SW480 (cell line): ENCODE measurements at places on chromosomes 2 and 18.

DNA sequence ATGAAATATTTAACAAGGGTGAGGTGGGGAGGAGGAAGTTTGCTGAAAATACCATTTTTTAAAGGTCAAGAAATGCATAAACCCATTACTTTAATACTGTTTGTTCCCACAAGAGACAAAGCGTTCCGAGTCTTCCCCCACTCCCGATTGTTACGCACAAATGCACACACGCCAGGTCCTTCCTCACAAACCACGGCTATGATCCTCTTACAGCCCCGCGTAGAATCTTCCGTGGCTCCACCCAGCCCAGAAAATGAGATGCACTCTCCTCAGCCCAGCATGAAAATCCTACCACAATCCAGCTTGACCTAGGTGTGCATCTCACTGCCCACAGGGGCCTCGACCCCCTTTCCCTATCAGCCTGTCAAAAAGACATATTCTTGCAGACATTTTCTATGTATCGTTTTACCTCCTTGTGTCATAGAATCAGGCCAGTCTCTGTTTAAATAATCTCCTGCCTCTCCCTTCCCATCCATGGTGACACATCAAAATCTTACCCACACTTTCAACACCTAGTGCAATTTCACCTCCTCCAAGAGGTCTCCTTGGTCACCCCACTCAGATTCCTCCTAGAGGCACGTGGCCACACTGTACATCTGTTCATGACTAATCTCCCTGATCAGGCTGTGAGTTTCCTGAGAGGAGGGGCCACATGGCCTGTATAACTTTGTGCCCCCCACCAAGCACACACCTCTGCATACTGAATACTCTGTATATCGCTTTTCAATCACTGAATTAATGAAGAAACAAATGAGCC, 491.0 kb upstream of the KLHL29 start:
- DNase-seq = no peak

DNA sequence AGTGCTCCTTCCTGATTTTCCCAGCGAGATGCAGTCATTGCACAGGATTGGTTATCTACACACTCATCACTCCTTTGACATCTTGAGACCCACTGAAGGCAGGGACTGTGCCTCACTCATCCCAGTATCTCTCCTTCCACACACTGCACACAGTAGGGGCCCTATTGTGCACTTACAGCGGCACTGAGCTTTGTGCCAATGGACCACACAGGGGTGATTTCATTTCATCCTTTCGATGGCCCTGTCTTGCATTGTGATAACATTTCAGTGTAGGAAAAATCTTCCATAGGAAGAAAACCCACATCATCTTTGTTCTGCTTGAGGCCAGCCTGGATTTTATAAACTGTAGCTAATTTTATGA, 11.0 kb upstream of the LRRFIP1 start:
- no peak for DNase-seq

DNA sequence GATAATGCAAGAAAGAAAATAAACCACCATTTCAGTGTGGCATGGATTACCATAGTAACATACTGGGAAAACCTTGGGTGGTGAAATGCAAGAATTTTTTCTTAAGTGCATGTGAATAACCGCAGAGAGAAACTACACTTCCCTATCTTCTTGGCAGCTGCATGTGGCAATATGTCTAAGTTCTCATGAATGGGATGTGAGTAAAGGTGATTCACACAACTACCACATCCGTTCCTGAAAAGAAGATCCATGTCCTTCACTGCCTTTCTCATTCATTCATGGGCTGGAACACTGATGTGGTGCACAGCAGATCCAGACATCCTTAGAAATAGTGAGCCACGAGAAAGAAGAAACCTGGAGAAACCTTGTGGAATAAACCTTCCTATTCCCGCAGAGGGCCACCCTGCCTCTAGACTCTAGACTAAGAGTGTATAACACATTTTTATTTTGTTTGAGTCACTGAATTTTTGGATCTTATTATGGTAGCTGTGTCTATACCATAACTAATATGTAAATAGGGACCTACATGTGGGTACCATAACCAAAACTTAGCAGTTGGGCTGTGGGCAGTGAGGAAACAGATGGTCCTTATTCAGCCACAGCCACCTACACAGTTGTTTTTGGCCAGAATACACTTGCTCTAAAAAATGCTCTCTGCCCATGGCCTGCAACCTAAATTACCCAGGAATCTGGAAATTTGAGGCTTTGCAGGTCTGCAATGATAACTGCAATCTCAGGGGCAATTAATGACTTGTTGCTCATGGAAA, 573.3 kb downstream of the LRP1B start:
- no peak for DNase-seq

GRCh38 chr2:195683174-195683573, 26.1 kb downstream of the SLC39A10 start:
- no peak for DNase-seq

GRCh38 chr2:241863536-241863954, 4.9 kb upstream of the PDCD1 start:
- no peak for DNase-seq

DNA sequence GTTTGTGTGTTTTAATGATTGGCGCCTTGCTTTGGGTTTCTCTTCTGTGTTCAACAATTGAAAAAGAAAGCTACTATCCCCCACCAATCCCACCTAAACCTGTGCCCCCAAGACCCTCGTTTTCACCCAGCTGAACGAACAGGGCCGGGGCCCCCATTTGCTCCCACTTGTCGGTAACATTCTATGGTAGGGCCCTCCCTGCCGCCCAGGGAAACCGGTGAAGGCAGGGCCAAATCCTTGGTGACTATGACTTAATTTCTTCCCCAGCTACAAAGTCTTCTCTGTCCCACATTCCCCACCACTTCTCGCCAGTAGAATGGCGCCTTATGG, 598 bp upstream of the SNRNP200 start:
- no peak for DNase-seq

DNA sequence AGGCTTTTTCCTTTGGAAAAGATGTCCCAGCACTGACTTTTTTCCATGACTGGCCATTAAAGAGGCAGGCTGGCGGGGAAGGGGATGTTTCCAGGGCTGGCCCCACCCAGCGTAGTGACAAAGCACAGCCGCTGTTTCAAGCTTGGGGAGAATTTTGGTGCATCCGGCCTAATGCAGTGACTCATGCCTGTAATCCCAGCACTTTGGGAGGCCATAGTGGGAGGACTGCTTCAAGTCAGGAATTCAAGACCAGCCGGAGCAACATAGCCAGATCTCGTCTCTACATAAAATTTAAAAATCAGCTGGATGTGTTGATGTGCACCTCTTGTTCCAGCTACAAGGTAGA, 78.0 kb upstream of the SH3BP4 start:
- no peak for DNase-seq

GRCh38 chr2:6800553-6800952, 65.2 kb downstream of the CMPK2 start:
- DNase-seq = peak; percentile 45

DNA sequence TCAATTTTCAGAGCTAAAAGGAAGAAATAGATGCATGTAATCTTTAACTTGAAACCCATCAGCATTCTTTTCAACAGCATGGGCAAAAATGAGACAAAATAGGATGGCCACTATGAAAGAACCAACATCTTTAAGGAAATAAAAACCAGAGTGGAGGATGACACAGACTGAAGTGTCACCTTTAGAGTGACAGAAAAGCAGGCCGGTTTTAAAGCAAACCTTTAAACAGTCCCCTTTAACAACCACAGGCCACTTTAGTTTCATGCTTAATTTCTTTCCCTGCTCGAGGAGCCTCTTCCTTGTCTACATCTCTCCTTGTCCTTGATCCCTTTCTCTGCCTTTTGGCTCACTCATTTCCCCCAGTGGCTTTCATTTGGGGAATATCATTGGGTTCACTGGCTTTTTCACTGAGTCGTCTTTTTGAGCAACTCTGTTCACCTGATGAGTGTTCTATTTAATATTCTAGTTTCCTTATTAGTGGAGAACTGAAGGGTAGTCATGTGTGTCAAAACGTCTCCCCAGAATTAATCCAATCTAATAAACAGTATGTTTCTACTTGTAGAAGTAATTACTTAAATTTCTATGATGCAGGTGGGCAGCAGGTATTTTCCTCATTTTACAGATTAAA, 72.5 kb downstream of the DOCK10 start:
- no peak for DNase-seq

GRCh38 chr2:16417726-16418125, 247.9 kb downstream of the CYRIA start:
- no peak for DNase-seq

GRCh38 chr2:23571527-23572282, 186.7 kb downstream of the KLHL29 start:
- no peak for DNase-seq

DNA sequence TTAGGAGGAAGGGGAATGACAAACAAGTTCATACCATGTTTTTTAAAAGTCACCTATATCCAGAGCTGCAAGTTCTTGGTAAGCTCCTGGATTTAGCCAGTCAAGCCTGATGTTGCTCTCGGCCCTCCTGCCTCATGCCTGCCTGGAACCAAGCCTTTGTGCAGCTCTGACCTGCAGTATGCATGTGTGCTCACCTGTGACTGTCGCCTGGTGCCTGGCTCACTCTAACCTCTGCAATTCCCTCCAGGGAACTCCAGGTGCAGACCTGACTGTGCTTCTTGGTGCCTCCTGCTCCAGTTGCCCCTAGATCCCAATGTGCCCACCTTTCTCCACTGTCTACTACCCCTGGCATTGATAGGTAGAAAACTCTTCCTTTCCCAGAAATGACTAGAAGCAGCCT, 85.1 kb upstream of the ZBTB14 start:
- DNase-seq = no peak

GRCh38 chr2:207471261-207471660, 58.5 kb upstream of the CREB1 start:
- no peak for DNase-seq

- no peak for DNase-seq
These were observed 135.1 kb upstream of the ID2 start for GRCh38 chr2:8546612-8547283.

DNA sequence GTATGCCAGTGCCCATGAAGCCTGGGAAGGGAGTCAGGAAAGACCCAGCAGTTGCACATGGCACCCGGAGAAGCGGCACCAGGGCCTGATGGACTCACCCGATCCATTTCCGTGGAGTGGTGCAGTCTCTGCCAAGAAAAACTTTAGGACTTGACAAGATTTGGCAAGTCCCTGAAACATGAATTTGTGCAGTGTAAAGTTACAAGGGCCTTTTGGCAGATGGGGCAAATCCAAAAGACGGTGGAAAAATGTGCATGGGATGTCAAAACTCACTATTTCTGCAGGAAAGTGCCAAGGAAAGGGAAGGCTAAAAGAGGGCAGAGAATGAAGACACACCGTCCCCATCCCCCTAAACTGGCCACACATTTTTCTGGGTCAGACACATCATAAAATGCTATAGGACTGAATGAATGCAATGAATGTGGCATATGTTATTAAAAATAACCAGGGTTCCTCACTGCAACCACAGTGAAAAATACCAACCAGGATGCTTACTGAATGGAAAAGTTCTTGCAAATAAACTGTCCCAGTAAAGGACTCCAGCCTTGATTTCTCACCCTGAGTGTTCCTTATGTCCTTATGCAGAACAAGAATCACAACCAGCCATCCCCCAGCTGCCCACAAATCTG, 173.5 kb upstream of the SIX2 start:
- no peak for DNase-seq

GRCh38 chr18:79400591-79401381, 5.1 kb downstream of the NFATC1 start:
- DNase-seq = no peak

DNA sequence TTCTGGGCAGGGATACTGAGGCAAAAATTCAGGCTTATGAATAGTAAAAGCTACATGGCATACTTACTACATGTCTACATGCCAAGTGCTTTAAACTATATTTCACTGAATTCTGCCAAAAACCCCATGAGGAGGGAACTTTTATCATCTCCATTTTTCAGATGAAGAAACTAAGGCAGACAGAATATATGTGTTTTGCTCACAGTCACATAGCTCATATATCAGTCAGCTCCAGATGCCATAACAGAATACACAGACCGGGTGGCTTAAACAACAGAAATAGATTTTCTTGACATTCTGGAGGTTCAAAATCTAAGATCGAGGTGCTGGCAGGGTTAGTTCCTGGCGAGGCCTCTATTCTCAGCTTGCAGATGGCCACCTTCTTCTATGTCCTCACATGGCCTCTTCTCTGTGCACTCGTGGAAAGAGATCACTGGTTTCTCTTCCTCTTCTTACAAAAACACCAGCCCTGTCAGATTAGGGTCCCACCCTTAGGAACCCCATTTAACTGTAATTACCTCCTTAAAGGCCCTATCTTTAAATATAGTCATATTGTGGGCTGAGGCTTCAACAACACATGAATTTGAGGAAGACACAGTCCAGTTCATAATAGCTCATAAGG, 27.1 kb upstream of the CREB1 start:
- DNase-seq = no peak

DNA sequence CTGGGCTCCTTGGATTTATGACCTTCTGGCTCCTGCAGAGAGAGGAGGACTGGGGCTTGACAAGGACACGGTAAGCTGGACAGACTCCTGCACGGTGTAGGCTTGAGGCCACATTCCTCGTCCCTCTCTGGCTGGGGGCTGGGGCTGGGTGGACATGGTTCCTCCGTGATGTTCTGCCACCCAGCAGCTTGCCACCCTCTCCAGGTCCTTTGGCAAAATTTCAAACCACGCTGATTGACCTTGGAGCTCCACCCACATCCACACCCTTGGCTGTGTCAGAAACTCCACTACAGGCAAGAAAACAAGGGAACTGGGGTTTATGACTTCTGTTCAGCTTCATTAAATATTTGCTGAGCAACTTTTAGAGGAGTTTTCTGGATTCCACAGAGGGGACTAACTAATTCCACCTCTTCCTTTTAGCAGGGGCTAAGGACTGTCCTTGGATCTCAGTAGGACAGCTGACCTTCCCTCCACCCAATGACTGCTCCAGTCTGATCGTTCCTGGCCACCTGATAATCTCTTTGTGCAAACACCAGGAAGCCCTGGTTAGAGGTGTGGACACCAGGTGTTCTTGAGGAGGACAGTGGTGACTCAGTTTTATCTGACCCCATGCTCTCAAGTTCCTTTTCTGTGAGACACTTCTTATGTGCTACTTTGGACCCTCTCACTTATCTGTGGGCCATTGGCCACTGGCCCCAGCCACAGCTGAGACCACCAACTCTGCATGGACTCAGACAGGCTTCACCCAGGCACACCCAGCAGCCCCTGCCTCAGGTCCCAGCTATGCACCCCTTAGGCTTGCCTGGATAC, 29.3 kb downstream of the GPR55 start:
- peak; percentile 27 for DNase-seq

- DNase-seq = no peak
These were observed 15.9 kb downstream of the GTF3C3 start for GRCh38 chr2:196783431-196784094.

DNA sequence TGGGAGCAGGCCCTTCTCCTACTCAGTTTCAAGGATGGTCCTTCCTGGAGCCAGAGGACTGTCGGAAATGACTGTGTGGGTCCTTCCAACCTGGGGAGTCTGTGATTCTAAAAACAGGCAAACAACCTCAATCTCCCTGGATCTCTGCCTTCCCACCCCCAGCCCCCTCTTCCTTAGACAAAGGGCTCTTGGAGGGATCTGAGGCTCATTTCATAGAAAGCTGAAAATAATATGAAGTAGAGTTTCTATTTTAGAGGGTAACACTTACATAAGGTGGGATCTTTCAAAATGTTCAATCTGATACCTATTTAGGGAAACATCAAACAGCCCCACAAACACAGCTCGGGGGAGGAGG, 69.4 kb downstream of the RHOB start:
- DNase-seq = no peak
